ENCODE measurements at places on chromosomes 3 and 15.

DNA sequence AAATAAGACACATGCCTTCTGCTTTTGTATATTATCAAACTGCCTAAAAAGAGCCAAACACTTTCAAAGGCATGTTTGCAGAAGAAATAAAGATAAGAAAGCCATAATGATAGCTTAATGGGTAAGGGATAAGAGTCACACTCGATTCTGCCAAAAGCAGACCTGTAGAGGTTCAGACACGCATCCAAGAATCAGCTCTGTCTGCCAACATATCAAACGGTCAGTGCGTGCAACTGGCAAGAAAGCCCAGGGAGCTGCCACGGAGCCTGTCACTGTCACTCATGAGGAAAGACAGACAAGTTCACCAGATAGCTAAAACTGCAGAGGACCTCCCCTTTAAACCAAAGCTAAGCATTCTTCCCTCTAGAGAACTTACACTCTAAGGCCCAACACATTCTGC, 23.2 kb downstream of the DCP1A start:
- no peak for DNase-seq

DNA sequence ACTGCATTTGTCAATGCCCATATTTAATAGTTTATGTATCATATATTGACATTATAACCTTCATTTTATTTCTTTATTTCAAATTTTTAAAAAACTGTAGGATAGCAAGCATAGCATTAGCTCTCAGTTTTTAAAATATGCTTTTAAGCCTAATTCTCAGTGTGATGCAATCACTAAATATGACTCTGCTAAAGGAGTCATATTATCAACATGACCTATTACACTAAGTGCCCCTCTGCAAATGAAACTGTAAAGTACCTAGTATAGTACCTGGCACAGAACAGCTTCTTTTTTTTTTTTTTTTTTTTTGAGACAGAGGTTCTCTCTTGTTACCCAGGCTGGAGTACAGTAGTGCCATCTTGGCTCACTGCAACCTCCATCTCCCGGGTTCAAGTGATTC, 179.4 kb upstream of the CGNL1 start:
- no peak for DNase-seq

- no peak for DNase-seq
Measured at GRCh38 chr3:23594894-23595670, 210.7 kb upstream of the UBE2E1 start.

DNA sequence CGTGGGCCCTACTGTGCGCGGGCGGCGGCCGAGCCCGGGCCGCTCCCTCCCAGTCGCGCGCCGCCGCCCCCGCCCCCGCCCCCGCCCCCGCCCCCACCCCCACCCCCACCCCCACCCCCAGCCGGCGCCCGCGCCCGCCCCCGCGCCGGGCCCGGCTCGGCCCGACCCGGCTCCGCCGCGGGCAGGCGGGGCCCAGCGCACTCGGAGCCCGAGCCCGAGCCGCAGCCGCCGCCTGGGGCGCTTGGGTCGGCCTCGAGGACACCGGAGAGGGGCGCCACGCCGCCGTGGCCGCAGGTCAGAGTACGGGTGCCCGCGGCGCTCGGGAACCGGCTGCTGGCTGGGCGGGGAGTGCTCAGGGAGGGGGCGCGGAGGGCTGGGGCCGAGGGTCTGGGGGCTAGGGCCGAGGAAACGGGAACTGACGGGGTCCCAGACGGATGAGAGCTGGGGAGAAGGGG, 1.1 kb upstream of the PPARG start:
- DNase-seq, result no peak

- no peak for DNase-seq
Measured at GRCh38 chr3:58332575-58333188, at the start of gene PXK. Gene PXK (plus strand): TSS chr3:58332892. CDS start chr3:58332989, 97 bp downstream.

DNA sequence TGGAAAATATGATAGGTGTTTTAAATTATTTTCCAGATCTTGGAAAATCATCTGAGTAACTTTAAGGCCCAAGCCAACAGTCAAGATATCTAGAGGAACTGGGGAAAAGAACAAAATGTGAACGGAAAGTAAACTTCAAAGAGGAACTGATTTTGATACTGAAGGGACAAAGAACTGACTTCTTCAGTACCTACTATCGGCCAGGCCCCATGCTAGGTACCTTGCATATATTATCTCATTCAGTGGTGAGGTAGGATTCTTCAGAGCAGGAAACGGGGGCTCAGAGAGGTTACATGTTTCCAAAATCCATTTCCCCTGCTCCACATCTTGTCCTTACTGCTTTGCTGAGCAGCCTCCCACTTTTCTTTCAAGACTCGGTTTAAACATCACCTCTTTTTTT, 9.8 kb upstream of the ZNF710 start:
- no peak for DNase-seq

DNA sequence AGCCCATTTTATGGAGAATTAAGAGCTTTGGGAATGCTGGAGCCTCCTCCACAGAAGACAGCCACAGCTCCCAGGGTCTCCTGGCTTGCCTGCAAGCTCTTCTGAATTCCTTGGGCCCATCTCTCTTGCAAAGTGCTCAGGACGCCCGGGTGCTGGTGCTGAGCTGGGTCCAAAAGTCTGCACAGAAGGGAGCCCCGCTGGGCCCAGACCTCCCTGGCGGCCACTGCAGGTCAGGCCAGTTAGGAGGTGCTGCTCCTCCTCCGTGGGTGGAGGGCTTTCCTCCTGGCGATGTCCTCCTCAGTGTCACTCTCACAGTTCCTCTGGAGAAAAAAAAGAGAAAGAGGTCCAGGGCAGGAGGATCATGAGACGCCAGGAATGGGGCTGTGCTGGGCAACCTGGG, 74.5 kb upstream of the HERC1 start:
- DNase-seq, result no peak

DNA sequence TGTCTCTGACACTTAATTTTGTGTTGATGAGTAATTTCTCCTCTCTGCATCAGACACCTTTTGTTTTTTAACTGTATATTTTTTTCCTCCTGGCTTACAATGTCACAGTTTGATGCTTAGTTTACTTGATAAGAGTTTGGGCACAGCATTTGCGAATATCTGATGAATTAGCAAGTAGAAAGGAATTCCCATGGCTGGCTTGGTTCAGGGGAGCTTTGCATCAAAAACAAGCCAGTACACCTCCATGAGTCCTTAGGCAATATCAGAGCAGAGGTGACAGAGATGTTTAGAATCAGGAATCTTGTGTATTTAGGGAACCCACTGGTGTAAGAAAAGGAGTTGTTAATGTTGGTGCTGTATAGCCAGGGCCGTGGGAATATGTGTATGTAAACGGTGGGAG, 9.3 kb downstream of the ARHGEF26 start:
- DNase-seq, result no peak

DNA sequence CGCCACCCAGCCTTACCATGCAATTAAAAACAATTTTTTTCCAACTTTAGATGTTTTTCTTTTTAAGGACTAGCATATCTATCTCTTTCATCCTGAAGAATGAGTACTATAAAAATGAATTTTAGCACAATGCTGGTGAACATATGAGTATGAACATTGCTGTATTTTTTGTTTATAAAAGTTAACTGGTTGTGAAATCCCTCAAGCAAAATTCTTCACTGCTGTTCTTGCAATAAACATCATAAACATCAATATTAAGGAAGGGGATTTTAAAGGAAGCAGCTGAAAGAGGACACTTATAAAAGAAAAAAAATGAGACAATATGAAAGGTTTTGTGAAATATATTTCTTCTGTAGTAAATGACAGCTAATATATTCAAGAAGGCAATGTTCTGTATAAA, 3.0 kb downstream of the PLSCR4 start:
- no peak for DNase-seq

DNA sequence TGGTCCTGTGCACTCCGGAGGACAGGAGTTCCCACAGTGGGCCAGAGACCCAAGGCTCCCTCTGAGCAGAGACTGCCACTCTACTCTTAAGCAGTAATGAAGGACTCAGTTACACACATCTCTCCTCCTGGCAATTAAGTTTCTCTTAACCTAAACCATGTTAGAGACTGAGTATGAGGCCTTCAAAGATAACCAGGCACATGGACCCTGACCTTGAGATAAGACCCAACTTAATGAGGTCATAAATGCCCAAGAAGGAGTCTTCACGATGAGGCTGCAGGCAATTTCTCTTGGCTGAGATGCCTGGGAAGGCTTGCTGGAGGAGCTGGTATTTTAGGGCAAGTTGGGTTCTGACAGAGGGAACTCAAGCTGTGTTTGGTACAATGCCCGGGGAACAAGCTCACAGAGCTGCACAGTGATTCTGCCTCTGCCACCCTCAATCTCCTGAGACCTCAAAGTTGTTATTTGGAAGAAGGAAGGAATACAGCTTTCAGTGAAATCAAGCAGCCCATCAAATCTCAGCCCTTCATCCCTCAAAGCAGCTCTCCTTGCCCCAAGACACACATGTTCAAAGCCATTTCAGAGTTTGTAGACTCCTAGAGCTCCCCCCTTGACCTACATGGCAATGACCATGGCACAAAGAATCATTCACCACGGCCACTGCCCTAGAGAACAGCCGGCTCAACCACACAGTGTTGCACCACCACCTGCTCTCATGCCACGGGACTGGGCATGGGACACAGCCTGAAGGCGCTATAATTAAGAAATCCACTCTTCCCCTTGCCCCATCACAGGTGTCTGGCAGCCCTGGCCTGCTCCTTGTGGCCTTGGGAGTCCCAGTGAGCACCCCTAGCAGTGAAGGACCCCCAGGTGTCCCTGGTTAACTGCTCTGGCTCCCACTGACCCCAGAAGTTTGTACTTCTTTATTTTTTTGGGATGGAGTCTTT, 7.1 kb downstream of the RMDN3 start:
- DNase-seq, result no peak

DNA sequence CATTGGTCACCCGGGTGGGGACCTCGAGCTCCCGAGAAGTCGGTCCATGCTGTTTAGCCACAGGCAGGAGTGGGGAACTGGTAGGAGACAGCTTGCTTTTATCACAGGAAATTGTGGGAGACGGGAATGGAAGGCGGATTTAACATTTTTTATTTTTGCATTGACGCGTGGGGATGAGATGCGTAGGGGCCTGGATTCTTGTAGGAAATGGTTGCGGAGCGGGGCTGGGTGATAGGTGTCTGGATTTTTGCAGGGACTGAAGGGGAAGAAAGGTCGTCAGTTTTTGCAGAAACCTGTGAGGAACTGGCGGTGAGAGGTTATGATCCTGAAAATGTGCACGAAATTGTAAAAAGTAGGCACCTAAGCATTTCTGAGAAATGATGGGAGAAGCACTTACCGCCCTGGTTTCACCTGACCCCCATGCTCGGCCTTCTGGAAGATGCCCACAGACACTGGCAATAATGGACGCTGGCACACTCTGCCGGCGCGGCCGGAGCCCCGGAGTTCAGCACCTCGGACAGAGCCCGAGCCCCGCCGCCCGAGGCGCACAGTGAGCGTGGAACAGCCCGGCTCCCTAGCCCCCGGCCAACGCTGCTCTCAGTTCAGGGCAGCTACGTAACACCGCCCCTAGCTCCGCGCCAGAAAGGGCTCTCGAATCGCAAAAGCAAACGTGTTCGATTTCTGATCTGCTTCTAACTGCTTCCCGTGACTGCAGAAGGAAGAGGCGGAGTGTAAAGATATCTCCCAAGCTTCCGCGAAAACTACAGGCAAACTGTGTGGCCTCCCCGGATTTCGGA, 928 bp downstream of the ANKRD34C start:
- DNase-seq, result no peak

- no peak for DNase-seq
Measured at GRCh38 chr15:77393471-77393840, 26.4 kb downstream of the PEAK1 start.

DNA sequence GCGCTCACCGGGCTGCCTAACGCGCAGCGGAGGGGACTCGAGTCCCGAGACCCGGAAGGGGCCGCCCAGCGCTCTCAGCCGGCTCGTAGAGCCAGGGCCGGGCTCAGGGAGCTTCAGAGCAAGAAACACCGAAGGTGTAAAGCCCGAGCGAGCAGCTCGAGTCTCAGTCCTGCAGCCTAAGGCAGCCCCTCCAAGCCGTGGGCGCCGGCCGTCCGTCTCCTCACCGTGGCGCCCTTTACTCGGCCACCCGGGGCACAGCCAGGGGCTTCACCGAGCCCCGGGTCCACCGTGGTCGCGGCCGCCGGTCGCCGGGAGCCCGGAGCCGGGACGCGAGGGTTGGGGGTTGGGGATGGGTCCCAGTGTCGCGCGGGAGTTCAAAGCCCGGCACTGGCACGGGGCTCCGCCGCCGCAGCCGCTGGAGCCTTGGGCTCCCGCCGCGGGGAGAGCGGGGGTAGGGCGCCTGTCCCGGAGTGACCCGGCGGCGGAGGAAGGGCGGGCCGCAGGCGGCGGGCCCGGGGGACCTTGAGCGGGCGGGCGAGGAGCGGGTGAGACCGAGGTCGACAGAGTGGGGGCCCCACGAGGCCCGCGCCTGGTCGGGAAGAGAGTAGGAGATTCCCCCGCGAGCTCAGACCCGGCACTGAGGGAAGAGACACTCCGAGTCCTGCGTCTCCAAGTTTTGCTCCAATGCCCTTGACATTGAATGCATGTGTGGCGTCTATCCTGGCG, 26.9 kb upstream of the THRB start:
- no peak for DNase-seq

- DNase-seq, result no peak
Measured at GRCh38 chr15:43524254-43524845, 6.9 kb downstream of the MAP1A start.

DNA sequence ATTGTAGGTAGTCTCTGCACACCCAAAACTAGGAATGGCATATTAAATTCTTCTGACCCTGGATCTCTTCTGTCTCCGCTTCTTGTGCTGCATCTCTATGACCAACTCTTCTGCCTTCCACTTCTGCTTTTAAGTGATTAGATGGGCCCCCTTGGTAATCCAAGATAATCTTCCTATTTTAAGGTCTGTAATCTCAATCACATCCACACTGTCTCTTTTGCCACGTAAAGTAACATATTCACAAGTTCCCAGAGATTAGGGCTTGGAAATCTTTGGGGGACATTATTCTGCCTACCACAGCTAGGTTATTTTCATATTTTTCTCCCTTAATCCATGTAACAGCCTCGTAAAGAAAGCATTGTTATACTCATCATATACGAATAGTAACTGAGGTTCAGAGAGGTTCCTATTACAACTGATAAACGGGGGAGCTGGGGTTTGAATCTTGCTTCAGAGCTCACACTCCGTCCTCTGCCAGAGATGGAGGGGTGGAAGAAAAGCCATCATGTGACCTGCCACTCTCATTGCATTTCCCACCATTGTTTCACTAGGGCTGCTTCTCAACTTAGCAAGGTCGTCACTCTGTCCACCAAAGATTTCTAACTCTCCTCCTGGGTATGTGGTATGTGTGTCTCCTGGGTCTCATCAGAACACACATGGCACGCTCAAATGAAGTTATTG, 6.6 kb upstream of the CD47 start:
- DNase-seq, result no peak

DNA sequence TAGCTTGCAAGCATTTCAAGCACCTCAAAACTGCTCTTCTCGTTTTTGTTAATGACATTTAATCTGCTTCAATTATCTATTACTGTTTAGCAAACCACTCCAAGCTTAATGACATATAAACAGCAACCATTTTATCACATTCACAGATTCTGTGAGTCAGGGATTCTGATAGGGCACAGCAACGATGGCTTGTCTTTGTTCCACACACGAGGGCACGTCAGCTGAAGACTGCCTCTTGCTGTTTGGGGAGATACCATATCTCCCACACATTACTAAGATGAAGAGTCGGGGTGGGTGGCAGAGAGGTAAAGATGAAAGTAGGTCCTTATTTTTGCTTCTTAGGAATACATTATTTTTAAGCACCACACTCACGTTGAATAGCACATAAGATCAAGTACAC, 19.3 kb downstream of the CPOX start:
- DNase-seq, result no peak

GRCh38 chr3:175150812-175151401, 291.8 kb downstream of the NAALADL2 start:
- DNase-seq, result no peak
